ENCODE measurements at places on chromosomes 3 and 15.
A peak's percentile ranks its signal among the peaks of the same experiment; 100 is the strongest.

DNA sequence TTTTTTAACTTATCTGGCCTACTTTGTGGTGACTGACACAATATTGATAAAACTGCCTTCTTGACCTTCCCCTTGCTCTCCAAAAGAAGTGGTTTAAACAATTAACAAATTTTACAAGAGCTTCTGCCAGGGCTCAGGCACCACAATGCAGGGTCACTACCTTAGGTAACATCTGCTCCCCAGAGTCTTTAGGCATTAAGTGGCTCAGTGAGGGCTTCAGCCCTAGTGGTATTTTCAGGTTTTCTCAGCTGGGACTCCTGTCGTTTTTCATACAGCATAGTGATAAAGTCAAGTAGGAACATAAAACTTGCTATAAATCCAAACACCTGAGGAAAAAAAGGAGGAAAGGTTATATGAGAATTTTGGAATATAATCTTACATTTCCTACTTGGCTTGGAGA lies 18.9 kb downstream of the CMTM6 start:
- DNase-seq: peak; percentile 49

DNA sequence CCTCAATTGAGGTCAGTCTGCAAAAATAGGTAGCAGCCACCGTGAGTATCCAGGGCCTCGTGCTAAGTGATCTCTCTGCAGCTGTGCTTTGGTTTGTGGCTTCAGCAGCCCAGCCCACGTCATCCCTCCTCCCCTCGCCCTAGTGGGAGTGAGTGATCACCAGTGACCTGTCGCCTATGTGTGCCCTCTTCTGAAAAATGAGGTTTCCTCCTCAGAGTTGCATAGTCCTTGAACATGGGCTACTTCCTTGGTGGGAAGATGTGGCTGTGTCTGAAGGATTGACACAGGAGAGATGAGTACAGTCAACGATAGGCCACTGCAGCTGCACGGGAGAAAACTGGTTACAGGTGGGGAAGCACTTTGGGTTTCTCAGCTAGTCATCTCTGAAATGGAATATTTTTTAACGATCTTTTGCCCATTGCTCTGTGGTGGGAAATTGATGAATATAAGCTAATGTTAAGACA lies 144.8 kb upstream of the BHLHE40 start:
- no peak for DNase-seq

GRCh38 chr3:188383748-188384147 lies 229.8 kb downstream of the LPP start:
- no peak for DNase-seq

- DNase-seq: no peak
Measured at GRCh38 chr15:70063261-70063925, 34.3 kb downstream of the TLE3 start.
